AG04450 (cell line): ENCODE measurements at places on chromosomes 6 and 20. TPM values are rescaled to one million over a fixed set of nuclear protein-coding genes. Genes with fewer than 3 reads are reported as not detected.

TSBP1 gene
- polyA plus RNA-seq, result not detected in 2 replicates

MLIP gene
- polyA plus RNA-seq, result not detected in 2 replicates

C6orf132 gene
- polyA plus RNA-seq, result 0.68 and 1.1 TPM in 2 replicates

PACSIN1 gene
- polyA plus RNA-seq, result 0.04 TPM in 1 of 2 replicates, not detected in the other

SLC26A8 gene
- polyA plus RNA-seq, result not detected in 2 replicates

RBPJL gene
- polyA plus RNA-seq, result not detected in 2 replicates

C2 gene
- polyA plus RNA-seq, result 1.5 and 1.9 TPM in 2 replicates

RALGAPA2 gene
- polyA plus RNA-seq, result 2.2 and 2.4 TPM in 2 replicates

TAP2 gene
- polyA plus RNA-seq, result 15.3 and 15.4 TPM in 2 replicates

MYO6 gene
- polyA plus RNA-seq, result 10.8 and 13.7 TPM in 2 replicates

SNX3 gene
- polyA plus RNA-seq, result 291 and 406 TPM in 2 replicates

APMAP gene
- 94.5 and 97.4 TPM in 2 replicates for polyA plus RNA-seq

CPNE5 gene
- polyA plus RNA-seq, result 0.06 and 0.10 TPM in 2 replicates

XKR7 gene
- not detected in 2 replicates for polyA plus RNA-seq

- DNase-seq, result no peak
Observed at GRCh38 chr6:63936399-63936798, 300.8 kb downstream of the PHF3 start.

DNA sequence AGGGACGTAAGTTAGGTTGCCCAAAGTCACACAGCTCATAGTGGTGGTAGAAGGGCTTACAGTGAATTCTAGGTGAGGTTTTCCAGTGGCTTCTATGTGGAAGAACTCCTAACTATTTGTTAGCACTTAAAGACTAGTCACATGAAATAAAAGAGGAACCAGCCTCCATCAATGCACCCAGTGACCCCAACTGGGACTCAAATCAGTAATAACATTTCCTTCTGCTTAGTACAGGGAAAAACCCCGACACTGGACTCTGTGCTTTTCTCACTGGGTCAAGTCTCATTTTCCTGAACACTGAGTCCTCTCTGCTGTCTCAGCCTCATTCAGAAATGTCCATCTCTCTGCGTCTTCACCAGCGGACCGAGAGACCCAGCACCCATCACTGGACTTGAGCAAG, 89.2 kb downstream of the SLC22A23 start:
- DNase-seq, result no peak

GRCh38 chr20:35269055-35269781, 8.7 kb downstream of the MMP24OS start:
- DNase-seq, result no peak

GRCh38 chr6:121647905-121648304, 212.5 kb downstream of the GJA1 start:
- peak; percentile 20 for DNase-seq

DNA sequence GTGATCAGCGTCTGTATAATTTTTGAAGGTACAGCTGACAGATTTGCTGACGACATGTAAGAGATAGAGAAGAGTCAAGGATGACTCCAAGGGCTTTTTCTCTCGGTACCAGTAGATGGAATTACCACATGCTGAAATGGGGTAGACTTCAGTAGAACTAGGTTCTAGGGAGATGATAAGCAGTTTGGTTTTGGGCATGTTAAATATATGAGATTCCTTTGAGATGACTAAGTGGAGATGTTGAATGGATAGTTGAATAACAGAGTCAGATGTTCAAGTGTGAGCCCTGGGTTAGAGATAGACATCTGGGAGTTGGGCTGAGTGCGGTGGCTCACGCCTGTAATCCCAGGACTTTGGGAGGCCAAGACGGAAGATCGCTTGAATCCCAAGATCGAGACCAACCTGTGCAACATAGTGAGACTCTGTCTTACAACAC, 50.0 kb downstream of the PHF20 start:
- DNase-seq, result no peak

DNA sequence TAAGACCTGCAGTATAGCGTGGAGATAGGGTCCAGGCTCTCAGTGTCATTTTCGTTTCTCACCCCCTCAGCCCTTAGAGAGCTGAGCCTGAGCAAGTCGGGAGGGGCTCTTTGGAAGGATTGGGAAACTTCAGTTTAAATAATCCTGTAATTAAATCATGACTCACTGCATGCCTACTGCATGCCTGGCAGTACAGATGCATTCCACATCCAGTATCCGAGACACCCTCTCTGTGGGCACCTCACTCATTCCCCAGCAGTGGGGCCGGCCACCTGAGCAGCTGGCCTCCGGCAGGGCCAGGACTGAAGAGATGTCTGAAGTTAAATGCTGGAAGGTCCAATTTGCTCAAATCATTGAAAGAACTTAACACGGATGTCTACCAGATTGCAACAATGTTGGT, 316.6 kb downstream of the THBS2 start:
- no peak for DNase-seq

- DNase-seq, result no peak
Observed at GRCh38 chr20:8571611-8572010, 439.5 kb downstream of the PLCB1 start.

- no peak for DNase-seq
Observed at GRCh38 chr20:52601295-52601971, 370.7 kb upstream of the TSHZ2 start.

DNA sequence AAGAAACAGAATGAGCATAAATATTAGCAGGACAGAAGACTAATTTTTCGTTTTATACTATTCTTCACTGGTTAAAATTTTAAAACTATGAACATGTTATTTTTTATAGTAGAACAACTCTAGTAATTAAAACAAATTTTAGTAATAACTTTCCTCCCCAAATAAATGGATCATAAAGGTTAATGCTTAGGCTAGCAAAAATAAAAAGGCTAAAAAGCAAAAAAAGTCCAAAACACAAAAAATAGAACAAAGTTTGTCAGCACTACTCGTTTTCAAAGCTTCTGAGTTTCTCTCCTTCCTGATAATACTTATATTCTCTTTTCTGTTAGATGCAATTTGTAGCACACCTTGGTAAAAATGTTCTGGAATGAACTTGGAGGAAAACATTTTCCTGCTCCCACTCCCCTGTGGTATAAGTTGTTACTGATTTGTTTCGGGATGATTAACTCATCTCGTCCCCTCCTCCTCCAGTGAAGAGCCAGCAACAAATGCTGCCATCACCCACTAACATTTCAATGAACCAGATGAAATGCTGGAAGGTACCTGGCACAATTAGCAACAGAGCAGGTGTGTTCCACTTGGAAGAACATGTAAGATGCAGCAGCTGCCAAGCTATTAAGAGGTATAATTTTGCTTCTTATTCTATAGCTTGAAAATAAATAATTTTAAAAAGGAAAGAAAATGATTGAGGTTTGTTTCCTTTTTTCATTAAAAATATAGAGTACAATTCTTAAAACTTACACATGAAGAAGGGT, 130.5 kb downstream of the MYB start:
- no peak for DNase-seq

- no peak for DNase-seq
Observed at GRCh38 chr6:1598886-1599285, 10.8 kb upstream of the FOXC1 start.

GRCh38 chr6:100612094-100612493, 147.4 kb upstream of the SIM1 start:
- no peak for DNase-seq

- no peak for DNase-seq
Observed at GRCh38 chr6:3453413-3454272, 3.2 kb downstream of the SLC22A23 start.

- no peak for DNase-seq
Observed at GRCh38 chr6:151577257-151577656, 83.4 kb downstream of the CCDC170 start.

DNA sequence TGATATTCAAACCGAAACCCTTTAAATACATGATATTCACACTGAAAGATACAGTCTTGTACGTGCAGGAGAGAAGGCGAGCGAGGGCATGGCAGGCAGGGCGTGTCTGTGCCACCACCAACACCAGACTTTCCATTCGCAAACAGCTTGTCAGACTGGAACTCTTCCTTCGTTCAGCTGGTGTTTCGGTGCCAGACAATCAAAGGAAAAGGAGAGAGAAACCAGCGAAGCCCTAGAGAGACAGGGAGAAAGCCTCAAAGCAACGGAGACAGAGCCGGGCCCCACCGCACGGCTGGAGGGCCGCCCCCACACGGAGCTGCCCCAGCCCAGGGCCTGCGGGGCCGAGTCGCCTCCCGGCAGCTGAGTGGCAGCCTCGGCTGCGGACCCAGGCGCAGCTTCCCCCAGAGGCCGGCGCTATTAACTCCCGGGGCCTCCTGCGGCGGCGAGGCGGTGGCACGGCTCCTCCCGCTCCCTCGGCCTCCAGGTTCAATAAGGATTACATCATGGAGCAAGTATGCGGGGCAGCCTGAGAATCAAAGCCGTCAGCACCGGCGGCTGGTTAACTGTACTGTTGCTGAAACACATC, 32.1 kb upstream of the NR2E1 start:
- DNase-seq, result peak; percentile 39

- DNase-seq, result peak; percentile 84
Observed at GRCh38 chr6:108556866-108557493, 3.7 kb upstream of the FOXO3 start.

GRCh38 chr20:878511-879307, 37.4 kb downstream of the ANGPT4 start:
- no peak for DNase-seq

GRCh38 chr6:25167961-25168360, 111.2 kb upstream of the CARMIL1 start:
- DNase-seq, result no peak

- peak; percentile 96 for DNase-seq
Observed at GRCh38 chr6:39882531-39882899, 51.7 kb downstream of the MOCS1 start.

GRCh38 chr6:151073701-151074100, 166.1 kb upstream of the AKAP12 start:
- no peak for DNase-seq

GRCh38 chr20:20463933-20464374, 96.0 kb downstream of the INSM1 start:
- no peak for DNase-seq

DNA sequence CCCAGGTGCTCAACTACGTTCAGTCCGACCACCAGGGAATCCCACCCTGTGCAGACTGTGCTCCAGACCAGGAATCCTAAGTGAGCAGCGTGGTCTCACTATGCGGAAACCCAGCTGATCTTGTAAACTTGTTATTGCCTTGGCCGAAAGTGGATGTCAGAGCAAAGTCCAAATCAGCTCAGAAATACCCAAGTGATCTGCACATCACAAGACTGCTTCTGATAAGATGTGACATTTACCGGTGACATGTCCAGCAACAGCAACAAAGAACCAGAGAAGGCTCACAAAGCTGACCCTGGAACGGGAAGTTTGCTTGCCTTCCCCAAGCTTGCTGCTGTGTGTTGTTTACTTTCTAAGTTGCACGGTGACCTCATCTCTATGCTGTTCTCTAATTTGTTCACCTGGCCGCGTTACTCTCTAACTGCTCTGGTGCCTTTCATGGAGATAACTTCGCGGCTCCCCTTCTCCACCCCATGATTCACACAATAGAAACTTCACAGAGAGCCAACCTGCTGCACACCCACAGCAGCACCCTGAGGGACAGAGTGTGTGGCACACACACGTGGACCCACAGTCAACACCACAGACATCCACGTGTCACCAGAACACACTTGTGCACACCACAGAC, 1.7 kb downstream of the BNIP5 start:
- no peak for DNase-seq

DNA sequence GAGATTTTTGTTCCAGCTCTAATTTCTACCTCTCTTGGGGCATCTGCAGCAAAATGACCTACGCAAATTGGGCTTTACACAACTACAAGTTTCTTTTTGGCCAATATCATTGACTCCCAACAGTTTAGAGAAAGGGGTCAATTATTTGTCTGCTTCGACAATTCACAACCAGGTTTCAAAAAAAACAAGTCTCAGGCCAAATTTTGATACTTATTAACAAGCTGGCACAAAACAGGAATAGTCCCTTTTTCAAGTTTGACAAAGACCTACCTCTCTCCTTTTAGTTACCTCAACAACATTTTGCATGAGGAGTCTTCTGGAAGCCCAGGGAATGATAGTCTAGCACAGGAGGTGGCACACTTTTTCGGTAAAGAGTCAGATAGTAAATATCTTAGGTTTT, 97.9 kb upstream of the TSHZ2 start:
- no peak for DNase-seq

GRCh38 chr6:136646377-136646776, 96.2 kb upstream of the MAP7 start:
- no peak for DNase-seq

DNA sequence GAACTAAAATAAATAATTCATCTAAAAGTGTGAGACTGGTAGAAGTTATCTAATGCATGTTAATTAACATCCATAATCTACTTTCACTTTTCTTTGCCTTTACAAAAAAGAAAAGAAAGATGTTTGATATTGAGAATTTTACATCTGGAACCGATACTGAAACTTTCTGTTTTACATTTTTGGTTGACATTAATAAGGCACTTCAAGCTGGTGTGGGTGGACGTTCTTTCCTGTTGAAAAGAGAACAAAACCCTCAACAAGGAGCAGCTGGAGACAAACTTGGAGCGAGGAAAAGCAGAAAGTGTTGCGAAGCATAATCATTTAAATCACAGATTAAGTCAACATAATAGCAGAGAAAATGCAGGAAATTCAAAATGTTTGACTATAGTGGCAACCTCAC, 575.2 kb upstream of the ADGRB3 start:
- no peak for DNase-seq

- no peak for DNase-seq
Observed at GRCh38 chr6:129495652-129496051, 214.3 kb downstream of the ARHGAP18 start.
